ENCODE measurements at places on chromosomes 11 and 22.

DNA sequence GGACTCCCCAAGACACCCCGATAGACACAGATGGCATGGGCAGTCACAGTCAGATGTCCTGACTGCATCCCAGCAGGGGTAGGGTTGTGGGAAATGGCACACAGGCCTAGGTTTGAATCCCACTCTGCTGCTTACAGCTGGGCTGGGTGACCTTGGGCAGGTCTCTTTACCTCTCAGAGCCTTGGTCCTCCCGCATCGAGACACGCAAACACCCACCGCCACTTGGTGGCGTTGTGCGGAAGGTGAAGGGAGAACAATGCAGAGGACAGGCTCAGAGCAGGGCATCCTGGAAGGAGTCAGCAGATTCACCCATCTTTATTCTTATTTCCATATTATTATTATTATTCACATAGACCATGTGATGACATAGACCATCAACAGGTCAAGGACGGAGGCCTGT, 140.5 kb downstream of the MIAT start:
- DNase-seq, result no peak

GRCh38 chr11:67820081-67820480, 145.7 kb upstream of the ALDH3B2 start:
- DNase-seq, result no peak

GRCh38 chr11:88310246-88310645, 27.3 kb downstream of the CTSC start:
- DNase-seq, result no peak

GRCh38 chr22:42772647-42773046, 52.0 kb upstream of the A4GALT start:
- no peak for DNase-seq

DNA sequence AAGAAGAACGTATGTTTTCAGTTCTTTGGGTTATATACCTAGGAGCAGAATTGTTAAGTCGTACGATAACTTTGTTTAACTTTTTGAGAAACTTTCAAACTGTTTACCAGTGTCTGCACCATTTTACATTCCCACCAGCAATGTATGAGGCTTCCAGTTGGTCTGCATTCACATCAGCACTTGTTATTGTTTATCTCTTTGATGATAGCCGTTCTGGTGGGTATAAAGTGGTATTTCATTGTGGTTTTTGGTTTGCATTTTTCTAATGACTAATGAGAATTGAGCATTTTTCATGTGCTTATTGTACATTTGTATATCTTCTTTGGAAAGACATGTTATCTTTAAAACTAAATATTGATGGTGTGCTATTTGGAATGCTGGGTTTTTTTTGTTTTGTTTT, 59.8 kb downstream of the KDM2A start:
- no peak for DNase-seq

DNA sequence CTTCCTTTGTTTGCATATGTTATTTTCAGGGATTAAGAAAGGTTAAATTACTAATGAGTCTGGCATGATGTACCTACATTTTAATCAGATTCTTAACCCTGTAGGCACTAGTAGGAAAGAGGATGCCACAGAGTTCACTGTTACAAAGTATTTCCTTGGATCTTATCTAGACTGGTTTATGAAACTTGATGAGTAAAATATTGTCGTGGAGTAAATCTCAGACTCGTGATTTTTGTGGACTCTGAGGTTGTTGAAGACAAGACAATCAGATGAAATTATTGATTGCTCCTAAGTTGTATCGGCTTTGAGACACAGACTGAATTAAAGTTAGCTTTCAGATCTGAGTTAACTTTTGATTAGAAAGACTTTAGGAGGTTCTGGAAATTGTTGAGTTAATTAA, 6.0 kb downstream of the KMT2A start:
- DNase-seq, result no peak

GRCh38 chr22:30878516-30879414, 89.8 kb downstream of the MORC2 start:
- DNase-seq, result no peak

- peak; percentile 5 for DNase-seq
These were observed 43.6 kb downstream of the CACNG2 start for GRCh38 chr22:36659762-36660509.

GRCh38 chr22:44954149-44954548, 55.7 kb downstream of the PHF21B start:
- DNase-seq, result no peak

DNA sequence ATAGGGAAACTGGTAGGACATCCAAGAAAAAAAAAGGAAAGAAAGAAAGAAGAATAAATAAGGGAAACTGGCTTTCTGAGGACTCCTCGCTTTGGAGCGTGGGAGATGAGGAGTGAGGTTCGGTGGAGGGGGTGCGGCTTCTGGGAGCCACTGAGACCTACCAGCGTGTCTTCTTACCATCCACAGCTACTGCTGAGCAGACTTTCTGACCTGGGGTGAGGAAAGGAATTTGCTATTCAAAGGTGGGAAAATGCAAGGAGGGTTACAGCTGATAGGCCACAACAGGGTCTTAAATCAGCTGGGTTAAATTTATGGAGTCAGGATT, 488 bp upstream of the SELENOM start:
- no peak for DNase-seq

- no peak for DNase-seq
These were observed 19.4 kb upstream of the LRRC55 start for GRCh38 chr11:57162179-57162898.

DNA sequence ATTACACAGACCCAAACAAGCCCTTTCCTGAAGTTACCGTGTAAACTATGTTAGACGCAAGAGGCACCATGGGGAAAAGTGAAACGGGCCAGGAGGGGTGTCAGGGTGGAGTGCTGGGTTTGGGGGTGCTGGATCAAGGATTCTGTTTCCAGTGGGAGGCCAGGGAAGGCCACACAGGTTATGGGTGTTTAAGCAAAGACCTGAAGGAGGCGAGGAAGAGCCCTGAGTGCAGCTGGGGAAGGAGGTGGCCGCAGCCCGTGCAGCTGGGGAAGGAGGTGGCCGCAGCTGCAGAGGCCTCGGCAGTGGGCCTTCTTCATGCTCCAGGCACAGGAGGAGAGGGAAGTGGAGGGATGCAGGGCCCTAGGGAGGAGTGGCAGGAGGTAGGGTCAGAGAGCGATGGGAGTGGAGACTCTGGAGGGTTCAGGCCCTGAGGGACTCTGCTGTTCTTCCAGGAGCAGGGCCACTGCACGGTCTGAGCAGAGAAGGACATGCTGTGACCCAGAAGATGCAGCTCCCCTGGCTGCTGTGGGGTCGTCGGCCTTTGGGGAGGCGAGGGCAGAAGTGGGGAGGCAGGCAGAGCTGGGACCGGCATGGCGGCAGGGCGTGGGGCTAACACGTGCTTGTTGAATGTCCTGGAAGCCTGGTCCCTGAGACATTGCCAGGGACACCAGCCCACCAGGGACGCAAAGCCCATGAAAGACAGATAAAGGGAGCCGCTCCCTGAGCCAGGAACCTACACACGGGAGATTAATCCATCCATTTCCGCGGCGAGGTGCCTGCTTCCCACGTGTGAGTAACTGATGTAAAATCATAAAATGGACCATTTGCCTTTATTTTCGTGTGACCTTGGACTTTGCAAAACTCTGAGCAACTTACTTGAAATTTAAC, 1049.1 kb downstream of the BRD1 start:
- DNase-seq, result no peak

GRCh38 chr11:70637186-70637800, 239.0 kb downstream of the CTTN start:
- DNase-seq, result no peak

DNA sequence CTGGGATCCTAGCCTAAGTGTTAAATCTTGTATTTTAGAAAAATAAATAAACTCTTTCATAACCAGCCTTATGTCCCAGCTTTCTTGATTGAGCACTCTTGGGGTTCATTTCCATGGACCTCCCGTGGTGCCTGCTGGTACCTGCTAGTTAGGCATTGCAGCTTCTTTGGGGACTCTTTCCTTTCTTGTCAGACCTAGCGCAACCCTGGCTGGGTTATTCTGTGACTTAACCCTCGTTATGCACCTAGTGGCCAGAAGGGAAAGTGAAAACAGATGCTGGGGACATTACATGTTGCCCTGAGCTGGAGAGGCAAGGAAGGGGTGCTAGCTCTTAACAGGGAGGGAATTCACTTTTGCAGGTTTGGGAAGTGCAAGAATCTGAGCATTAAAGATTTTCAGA, 46.8 kb downstream of the APIP start:
- no peak for DNase-seq

DNA sequence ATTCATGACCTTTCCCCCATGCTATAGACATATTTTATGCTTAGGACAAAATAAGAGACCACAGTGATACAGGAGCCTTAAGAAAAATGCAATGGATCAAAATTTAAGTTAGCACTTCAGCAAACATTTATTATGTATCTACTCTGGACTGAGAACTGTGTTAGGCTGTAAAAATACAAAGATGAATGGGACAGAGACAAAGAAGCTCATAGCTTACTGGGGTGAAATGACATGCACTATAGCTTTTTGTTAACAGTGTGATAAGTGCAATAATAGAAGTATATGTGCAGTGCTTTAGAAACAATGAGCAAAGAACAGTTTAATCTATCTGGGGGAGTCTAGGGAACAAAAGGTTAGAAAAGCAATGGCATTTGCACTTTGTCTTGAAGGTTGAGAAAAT, 1543.1 kb downstream of the FAM181B start:
- DNase-seq, result no peak

- no peak for DNase-seq
These were observed 157.5 kb upstream of the E2F8 start for GRCh38 chr11:19398273-19398672.

GRCh38 chr11:72850832-72851231, 36.6 kb downstream of the ATG16L2 start:
- DNase-seq, result no peak

DNA sequence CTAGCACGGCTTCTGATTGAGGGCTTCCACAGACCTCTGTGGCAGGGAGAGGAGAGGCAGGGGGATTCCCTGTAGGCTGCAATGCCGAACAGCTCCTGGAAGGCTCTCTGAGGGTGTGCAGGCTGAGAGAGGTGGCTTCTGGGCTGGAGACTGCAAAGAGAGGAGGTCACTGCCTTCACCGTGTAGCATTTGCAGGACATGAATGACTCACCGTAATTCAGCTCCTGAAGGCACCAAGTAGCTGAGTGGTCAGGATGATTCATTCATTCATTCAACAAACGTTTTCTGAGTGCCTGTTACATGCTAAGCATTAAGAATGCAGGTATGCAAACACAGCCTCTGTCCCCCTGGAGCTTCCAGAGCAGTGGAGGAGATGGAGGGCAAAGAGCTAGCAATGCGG, 18.0 kb upstream of the EIF3D start:
- DNase-seq, result no peak

DNA sequence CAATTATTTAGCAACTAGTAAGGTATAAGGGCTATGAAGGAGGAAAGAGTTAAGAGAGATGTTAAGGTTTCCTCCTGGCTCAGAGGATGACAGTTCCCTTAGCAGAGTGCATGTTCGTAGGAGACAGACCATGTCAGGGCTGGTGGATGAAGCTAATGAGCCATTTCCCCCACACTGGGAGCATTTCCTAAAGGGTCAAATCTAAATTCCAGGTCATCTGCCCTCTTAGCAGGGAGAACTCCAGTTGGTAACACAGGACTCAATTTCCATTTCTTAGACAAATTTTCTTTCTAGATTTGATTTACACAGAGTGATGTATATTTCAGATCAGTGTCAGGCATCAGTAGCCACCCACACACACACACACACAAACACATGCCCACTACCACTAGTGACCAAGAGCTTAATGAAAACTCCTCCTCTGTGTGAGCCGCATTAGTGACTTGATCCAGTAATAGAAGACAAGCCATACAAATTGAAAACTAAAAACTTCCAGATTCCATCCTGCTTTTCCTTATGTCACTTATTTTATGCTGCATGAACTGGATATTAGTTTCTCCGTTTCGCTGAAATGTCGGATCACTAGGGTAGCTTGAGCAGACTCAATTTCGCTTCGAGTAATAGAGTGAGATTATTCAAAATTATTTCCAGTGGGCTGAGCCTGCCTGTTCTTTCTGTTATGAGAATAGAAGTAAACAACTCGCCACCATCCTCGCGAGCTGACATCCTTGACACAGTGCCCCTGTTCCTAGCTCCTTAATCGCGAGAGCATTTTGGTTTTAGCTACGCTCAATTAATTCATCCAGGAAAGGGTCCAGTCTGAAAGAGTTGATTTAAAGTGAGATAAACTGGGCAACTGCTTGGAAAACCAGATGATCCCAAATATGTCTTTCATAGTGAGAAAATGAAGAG, 582.6 kb downstream of the SOX6 start:
- no peak for DNase-seq

DNA sequence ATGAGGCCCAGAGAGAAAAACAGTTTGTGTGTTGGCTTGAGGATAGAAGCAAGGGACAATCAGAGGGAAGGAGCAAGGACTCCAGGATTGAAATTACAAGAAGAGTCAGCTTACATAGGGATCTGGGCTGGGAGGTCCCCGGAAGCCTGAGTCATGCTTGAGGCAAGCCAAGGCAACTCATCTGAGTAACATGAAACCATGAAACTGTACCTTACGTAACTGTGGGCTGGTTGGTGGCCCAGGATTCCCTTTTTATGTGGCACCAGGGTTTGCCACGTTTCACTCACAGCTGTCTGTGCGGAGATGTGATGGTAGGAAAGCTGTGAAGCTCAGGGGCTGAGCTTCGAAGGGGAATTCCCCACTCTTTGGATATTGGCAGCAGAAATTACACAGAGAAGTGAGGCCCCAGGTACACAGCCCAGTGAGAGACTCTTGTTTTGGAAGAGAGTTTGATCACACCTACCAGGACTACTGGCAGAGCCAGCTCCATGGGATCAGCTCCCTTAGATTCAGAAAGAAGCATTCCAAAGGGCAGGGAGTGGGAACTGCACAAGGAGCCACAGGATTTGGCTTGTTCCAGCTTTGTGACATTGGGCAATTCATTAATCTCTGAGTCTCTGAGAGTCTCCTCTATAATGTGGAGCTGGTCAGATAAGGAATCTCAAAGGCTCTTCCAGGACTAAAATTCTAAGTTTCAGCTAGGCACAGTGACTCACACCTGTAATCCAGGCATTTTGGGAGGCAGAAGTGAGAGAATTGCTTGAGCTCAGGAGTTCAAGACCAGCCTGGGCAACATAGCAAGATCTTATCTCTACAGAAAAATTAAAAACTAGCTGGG, 7.8 kb downstream of the SLC5A1 start:
- no peak for DNase-seq

DNA sequence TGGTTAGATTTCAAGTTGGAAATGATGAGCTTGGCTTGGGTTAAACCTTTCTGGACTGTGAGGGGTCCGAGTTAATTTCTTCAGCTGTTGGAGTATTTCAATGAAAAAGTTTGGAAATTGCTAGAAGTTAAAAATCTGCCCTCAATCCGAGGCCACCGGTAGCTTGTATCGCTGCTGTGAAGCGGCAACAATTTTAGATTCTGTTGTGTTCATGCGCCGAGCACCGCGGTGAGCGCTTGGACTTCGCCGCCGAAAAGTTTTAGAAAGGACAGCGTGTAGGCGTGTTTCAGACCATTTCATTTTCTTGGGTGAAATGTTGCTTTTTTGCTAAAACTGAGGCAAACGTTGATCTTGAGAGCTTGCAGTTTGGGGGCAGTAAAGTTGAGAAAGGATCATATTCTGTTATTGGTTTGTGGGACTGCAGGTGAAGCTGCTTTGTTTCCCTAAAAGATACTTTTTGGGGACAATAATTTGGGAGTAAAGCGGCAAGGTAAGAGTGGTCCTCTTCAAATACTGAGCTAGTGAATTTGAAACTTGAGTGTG, 928 bp downstream of the FBXO7 start:
- DNase-seq, result no peak
